ENCODE measurements at places on chromosomes 11 and 22. TPM values are rescaled to one million over a fixed set of nuclear protein-coding genes. Genes with fewer than 3 reads are reported as not detected.

PC gene
- 10.1 TPM for total RNA-seq

- no peak for DNase-seq
Measured at GRCh38 chr11:11211186-11211585, 141.9 kb downstream of the CSNK2A3 start.

DNA sequence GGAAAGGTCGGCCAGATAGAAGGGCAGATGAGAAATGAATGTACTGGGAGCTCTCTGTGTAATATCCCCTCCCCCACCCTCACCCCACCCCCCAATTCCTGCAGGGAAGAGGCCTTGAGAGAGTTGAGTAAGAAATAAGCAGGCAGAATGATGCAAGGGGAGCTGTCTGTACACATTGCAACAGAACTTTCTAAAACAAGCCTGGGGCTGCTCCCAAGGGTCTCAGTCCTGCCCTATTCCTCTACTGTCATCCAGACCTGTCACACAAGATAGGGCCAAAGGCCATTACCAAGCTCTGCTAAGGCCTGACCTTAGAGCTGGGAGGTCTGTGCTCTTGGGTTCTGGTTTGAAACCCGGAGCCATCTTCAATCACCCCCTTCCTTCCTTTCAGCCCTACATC lies 5.7 kb upstream of the DGAT2 start:
- no peak for DNase-seq

- no peak for DNase-seq
Measured at GRCh38 chr11:61535998-61536675, 27.6 kb downstream of the LRRC10B start.

DNA sequence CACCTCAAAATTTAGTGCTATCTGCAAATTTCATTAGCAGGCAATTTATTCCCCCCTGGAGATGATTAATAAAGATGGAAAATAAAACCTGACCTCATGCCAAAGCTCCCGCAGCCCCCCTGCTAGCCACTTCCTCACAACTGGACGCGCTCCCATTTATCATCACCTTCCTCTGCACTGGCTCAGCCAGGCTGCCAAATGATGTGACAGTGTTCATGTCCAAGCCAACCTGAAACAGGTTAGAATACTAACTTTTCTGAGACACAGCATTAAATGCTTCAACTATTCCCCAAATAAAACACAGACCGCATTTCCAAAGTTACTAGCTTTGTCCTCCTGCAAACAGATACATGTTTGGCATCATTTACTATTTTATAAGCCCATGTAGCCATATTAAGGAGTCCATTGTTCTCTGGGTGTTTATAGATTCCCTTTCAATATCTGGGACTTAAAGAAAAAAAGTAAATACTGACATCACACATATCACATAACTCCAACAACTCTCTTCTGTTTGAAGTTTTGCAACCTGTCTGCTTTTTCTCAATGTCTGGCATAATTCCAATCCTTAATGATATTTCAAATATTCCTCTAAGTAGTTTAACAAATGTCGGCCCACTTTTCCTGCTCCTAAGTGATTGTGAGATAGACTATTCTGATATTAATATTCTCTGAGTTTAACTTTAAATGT lies 829.7 kb upstream of the FAT3 start:
- DNase-seq = no peak
